ENCODE measurements at places on chromosomes 13 and 19.

GRCh38 chr13:94342436-94343242 lies 136.8 kb downstream of the DCT start:
- DNase-seq = no peak

- DNase-seq = no peak
These were observed 825.8 kb downstream of the GPC5 start for GRCh38 chr13:92224052-92224821.

- DNase-seq = no peak
These were observed 13.2 kb upstream of the EIF3G start for GRCh38 chr19:10132905-10133304.

DNA sequence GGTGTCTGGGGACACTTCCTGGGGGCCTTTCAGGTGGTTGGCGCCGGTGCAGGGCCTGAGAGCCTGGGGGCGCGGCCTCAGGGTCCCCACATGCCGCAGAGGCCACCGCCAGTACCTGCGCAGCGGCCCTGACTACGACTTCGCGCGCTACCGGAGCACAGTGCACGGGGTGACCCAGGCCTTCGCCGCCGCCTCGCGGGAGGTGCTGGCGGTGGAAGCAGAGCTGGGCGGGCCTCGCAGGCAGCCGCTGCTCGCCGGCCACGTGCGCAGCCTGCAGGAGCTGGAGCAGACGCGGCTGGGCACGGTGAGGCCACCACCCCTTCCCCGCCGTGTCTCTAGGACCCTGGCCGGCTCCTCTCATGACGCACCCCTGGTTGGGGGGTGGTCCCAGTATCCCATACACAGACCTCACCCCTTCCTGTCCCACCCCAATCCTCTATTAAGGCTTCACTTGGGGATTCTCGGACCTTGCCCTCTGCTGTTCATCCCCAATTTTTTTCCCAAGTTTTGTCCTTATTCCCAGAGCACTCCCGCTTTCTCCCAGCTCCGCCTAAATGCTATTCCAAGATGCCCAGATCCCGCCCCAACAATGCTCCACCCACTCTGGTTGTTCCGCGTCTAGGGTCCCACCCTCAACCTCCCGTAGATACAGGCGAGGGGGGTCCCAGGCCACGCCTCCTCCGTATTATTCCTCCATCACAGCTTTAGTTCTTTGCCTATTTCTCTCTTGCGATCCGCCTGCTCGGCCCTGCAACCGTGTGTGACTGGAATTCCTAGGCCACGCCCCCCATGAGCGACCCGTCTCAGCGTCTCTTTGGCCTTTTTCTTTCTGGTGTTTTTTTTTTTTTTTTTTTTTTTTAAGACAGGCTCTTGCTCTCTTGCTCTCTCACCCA lies 1.0 kb downstream of the REX1BD start:
- peak; percentile 75 for DNase-seq

DNA sequence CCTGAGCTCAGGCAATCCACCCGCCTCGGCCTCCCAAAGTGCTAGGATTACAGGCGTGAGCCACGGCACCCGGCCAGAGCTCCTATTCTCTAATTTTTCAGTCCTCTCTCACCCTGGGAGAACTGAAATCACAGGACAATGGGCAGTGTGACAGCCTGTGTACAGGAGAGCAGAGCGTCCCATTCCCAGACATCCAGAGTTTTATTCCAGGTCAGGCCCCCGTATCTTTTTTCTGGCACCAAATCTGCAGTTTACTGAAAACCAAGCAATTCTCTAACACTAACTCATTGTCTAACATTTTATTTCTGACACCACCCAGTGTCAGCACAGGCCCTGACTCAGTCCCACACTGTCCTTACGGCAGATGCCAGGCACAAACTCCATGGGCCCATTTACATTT lies 6.7 kb downstream of the ZNF708 start:
- DNase-seq = no peak

DNA sequence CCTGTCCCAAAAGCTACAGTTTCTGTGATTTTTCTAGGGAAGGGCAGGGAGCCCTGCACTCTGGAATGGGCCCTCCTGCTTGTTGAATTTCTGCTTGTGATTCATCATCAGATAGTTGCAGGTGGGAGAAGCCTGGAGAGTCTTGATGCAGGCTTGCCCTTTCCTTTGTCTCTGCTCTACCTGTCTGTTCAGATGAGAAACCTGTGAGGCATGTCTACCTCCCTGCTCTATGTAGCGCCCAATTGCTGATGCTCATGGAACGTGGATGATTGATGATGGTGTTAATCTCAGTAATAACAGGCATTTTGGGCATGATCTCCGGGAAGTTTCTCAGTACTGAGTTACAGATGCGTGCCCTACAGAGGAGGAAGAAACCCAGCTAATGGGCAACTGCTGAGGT lies 10.9 kb upstream of the CBY2 start:
- no peak for DNase-seq

- DNase-seq = no peak
These were observed 277.9 kb upstream of the SOX1 start for GRCh38 chr13:111789011-111789410.

DNA sequence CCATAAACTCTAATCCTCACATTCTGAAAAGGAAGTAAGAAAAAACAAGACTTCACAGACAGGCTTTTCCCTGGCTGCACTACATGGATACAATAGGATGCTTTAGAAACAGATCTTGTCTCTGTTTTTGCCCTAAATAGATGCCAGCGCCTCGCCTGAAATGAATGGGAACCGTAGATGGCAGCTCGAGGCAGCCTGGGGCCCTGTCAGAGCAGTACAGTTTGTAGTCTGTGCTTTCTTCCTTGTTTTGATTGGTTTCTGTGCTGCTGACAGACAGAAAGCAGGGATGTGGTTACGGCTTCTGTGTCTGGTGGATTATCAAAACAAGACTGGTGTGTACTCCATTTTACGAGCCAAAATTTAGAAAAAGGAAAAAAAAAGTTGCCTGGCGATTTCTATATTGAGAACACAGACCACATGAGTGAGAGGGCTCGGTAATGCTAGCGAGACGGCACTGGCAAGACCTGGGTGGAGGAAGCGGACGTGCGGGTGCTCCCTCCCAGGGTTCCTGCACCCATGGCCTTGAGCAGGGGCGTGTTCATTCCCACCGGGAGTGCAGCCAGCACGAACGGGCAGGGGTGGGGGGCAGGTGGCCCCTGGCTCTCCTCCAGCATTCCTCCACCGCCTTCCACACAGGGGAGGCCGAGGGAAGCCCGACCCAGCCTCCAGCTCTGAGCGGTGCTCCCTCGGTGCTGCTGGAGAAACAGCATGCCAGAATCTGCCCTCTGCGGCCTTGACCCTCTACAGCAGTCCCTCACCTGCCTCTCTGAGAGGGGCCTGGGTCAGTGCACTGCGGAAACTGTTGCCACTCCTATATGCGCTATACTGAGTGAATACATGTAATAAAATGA lies 37.6 kb upstream of the C1QTNF9 start:
- peak; percentile 48 for DNase-seq

DNA sequence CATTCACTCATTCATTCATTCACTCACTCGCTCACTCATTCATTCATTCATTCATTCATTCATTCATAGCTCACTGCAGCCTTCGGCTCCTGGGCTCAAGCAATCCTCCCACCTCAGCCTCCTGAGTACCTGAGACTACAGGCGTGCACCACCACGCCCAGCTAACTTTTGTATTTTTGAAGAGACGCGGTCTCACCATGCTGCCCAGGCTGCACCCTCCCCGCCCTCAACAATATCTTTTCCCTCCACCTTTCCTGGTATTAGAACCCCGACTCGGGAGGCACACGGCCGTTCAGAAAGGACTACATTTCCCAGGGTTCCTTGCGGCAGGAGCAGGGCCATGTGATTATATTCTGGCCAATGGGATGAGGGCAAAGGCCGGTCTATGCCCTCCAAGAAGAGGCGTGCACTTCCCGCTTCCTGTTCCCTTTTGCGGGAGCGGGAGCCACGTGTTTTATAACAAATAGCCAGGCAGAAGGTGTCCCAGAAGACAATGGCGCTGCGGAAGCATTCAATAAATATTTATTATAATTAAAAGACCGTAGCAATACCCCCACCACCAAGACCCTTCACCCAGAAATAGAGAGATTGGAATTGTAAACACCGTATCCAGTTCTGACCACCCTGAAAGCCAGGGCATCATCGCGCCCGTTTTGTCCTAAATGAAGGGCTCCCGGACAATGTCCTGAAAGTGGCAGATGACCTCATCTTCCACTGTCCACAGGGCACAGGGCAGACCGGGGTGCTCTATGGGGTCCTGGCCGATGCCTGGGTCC lies 15.9 kb downstream of the TICAM1 start:
- DNase-seq = peak; percentile 87

DNA sequence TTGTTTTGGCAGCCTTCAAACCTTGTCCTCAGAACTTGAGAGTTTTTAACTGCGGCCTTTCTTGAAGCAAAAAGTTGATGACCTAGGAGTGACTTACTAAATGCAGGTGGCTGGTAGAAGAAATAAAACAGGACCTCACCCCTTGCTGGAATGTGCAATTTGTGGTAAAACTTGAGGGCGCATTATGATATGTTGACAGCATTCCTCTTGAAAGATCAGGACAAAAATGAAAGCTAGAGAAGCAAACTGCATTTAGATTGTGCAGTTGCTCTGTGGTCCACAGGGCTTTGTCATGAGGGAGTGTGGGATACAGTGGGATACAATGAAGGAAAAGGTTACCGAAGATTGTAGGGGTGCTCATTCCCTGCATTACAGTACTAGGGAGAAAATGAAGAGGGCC lies 504.2 kb downstream of the GPC6 start:
- DNase-seq = no peak

- DNase-seq = no peak
These were observed 2.6 kb downstream of the OR10H5 start for GRCh38 chr19:15790096-15790495.

DNA sequence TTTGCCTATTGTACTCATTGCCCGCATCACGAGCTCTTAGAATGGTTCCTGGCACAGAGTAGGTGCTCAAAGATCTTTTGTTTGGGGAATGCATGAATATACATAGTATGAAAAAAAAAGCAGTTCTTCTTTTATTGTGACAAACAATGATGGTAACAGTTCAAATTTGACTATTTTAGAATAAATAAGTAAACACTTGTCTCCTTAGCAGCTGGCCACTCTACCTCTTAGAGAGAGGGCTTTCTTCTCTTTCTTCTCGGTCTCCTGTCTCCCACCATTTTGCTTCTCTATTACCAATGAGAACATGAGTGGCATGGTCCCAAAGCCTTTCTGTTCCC lies 639 bp upstream of the SLAIN1 start:
- no peak for DNase-seq

DNA sequence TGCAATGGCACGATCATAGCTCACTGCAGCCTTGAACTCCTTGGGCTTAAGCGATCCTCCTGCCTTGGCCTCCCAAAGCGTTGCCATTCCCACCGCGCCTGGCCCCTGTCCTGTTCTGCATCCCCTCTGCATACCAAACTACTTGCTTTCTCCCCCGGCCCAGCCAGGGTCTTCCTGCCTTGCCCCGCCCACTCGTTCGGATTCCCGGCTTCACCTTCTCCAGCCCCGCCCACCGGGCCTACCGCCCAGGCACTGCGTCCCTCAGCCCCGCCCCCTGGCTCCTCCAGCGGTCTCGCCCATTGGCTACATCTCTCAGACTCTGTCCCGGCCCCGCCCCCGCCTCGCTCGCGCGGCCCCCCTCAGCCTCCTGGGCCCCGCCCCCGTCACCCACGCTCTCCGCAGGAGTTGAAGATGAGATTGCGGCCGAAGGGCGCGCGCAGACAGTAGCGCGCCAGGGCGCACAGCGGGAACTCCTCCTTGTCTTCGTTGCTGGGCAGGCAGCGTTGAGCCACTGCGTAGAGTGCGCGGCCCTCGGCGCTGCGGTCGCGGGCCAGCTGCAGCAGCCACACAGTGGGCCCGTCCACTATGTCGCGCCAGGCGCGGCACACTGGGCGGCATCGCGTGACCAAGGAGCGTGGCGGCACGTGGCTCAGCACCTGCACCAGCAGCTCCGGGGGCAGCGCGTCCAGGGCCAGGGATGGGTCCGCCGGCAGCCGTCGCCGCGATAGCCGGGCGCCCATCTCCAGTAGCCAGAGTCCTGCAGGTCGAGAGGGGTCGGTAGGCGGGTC lies 19.0 kb downstream of the MRPS12 start:
- DNase-seq = peak; percentile 88

DNA sequence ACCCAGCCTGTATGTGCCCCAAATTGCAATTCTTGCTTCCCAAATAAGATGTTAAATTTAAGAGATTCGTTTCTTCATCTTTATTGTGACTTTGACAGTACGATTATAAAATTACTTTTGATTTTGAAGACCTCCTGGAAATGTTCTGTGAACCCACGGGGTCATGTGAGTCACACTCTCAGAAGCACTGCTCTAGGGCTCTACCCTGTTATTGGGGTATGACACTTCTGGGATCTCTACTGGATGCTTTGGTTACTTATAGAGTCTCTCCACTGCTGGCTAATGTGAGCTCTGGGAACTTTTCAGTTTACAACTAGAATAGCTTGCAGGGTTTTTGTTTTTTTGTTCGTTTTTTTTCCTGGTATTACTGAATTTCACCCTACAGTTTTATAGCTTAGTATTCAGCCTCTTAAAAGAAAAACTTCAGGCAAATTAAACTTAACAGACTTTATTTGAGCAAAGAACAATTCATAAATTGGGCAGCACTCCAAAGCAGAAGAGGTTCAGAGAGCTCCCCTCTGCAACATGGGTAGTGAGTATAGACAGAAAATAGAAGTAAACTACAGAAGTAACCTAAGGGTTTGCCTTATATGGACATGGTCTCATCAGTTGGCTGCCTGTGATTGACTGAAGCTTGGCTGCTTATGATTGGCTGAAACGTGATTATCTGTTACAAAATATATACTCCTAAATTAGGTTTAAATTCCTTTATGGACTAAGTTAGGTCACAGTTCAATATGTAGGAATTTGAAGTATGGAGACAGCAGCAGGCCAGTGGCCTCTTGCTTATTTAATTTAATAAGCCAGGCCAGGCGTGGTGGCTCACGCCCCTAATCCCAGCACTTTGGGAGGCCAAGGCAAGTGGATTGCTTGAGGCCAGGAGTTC lies 28.5 kb upstream of the PSPC1 start:
- no peak for DNase-seq

DNA sequence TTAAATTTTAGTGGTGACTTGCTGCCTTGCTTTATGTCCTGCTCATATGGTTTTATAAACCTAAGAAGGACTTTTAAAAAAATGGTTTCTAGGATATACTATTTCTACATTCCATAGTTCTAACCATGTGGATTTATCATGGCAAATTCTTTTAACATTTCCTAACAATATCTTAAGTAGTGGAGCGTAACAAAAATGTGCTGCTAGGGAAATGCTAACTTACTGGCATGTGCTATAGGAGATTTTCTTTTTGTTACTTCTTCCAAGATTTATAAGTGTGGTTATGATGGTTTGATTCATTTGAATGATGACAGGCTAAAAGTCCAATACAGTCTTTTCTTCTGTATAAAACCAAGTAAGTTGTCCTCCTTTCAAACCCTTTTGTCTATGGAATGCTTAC lies 713.7 kb downstream of the SLITRK1 start:
- no peak for DNase-seq

GRCh38 chr19:45865269-45865948 lies 1.3 kb downstream of the FOXA3 start:
- DNase-seq = no peak

DNA sequence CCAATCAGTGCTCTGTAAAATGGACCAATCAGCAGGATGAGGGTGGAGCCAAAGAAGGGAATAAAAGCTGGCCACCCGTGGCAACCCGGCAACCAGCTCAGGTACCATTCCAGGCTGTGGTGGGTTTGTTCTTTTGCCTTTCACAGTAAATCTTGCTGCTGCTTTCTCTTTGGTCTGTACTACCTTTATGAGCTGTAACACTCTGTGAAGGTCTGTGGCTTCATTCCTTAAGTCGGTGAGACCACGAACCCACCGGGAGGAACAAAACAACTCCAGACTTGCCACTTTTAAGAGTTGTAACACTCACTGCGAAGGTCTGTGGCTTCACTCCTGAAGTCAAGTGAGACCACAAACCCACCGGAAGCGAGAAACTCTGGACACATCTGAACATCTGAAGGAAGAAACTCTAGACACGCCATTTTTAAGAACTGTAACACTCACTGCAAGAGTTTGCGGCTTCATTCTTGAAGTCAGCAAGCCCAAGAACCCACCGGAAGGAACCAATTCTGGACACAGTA lies 16.5 kb upstream of the SPACA6 start:
- DNase-seq = no peak

Measured in psoas muscle (tissue), 8 donors.